Kidney glomerular epithelial cell (primary cell): ENCODE measurements at places on chromosomes 11 and 22.

- DNase-seq = no peak
These were observed 15.6 kb downstream of the ACP2 start for GRCh38 chr11:47233051-47233450.

GRCh38 chr22:20038574-20038973 lies 17.7 kb downstream of the TANGO2 start:
- DNase-seq = no peak

- DNase-seq = no peak
These were observed 22.6 kb downstream of the DBX1 start for GRCh38 chr11:20137637-20138036.

DNA sequence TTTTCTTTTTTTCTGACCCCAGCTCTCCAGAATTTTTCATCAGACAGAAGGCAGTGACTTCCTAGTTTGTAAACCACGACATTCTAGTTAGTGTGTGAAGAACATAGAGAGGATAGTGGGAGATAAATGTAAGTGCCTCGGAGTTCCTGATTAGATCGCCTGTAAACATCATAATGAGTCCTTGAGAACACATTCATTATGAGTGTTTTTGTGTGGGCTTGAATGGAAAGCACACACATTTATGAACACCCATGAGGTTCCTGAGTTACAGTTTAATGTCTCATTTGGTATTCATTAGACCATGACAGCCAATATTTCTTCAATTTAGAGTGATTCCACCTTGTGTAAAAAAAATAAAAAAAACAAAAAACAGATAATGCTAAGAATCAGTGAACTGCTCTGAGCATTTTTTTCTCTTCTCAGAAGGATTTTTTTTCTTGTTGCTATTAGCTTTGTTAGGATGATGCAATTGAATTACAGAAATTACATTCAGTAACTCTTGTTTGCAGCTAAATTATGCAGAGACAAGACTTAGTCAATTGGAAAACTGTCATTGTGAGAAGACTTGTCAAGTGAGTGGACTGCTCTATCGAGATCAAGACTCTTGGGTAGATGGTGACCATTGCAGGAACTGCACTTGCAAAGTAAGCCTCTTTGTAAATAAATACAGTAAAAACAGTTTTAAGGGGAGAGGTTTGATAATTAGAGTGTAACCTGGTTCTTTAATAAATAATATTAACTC lies 257.6 kb downstream of the NELL1 start:
- DNase-seq = no peak

- DNase-seq = peak; percentile 20
These were observed 36.2 kb downstream of the DLG2 start for GRCh38 chr11:85590848-85591483.

DNA sequence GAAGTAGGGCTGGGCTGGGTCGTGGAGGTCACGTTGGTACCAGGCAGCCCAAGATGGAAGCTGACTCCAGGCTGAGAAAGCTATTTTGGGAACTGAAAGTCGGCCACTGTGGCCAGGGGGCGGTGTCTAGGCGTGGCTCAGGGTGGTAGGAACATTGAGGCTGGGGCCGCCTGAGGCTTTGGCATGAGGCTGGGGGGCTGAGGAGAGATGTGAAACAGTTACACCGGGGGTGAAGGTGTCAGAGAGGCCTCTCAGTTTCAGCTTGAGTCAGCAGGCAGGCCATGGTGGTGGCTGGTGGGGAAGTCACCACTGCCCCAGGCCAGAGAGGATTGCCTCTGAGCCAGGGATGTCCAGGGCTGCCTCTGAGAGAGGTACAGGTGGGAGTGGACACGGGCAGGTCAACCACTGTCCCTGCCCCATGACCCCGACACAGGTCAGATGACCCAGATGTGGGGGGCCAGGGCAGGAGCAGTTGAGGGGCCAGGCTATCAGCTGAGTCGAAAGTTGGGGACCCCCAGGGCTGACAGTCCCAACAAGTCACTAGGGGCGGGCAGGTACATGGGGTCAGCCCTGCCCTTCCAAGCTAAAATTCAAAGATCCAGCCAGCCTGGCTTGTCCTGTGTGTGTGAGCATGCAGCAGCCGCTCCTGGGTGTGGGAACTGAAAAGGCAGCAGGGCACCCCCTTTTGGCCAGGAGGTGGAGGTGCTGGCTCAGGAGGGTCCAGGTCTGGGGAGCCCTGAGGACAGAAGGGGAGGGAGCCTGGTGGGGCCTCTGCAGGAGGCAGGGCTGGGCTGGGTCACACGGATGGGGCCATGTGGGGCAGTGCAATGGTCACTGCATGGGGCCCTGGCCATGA lies 7.2 kb downstream of the KCNK7 start:
- peak; percentile 27 for DNase-seq

DNA sequence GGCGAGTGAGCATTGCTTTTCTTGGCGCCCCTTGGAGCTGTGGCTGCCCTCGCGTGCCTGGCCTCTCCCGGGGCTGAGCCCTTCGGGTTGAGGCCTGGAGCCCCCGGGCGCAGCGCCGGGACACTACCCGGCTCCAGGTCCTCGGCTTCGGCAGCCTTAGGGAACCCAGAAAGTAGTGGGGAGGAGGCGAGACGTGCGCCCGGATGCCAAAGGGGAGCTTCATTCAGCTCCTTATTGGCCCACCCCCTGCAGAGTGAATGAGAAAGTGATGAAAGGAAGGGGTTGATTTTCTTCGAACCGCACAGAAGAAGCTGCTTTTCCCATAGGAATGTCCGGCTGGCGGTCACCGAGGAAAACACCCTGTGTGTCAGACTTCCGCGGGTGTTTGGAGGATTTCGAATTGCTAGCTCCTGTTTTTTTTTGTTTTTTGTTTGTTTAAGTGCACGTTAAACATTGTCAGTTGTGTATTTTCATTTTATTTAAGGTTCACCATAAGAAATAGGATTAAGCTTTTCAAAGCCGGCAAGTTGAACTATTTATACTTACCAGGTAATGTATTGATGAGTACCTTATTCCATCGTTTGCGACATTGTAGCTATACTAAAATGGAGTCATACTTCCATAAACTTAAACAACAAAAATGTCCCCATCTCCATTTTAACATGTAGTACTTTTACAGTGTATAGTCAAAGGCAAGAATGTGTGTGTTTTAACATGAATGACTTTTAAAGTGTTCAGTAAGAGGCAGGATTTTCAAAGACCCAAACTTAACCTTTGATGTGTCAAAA lies 841 bp upstream of the EIF4G2 start:
- DNase-seq = peak; percentile 64

GRCh38 chr11:82315093-82315492 lies 418.6 kb downstream of the FAM181B start:
- DNase-seq = no peak

- DNase-seq = no peak
These were observed 93.9 kb upstream of the MTMR2 start for GRCh38 chr11:96017856-96018255.

- DNase-seq = no peak
These were observed 56.4 kb downstream of the RTL6 start for GRCh38 chr22:44441401-44442185.

- no peak for DNase-seq
These were observed 92.3 kb upstream of the POU2AF2 start for GRCh38 chr11:111153194-111153593.

DNA sequence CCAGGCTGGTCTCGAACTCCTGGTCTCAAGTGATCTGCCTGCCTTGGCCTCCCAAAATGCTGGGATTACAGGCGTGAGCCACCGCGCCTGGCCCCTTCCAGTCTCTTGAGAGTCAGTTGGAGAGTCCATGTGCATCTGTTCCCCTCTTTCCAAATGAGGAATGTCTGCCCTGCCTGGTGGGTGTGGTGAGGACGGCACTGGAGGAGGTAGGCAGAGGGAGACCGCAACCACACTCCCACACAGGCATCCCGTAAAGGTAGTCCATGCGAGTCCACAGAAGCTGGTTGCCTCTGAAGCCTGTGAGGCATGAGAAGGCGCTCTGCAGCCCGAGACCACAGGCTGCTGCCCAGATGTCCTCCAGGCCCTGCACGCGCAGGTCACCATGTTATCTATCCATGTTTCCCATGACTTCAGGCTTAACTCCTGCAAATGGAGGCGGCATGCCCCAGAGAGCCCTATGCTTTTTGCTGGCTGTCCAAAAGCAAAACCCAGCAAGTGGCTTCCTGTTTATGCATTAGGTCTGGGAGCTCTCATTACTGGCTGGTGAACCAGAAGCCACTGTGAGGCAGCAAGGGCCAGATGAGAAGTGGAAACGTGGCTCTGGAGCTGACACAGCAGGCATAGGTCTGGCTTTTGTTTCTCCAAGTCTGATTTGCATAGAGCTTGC lies 43.4 kb downstream of the GRIK4 start:
- no peak for DNase-seq

GRCh38 chr11:130278745-130279144 lies 36.0 kb downstream of the ZBTB44 start:
- no peak for DNase-seq

GRCh38 chr11:5229356-5229755 lies 2.5 kb upstream of the HBB start:
- DNase-seq = no peak

- no peak for DNase-seq
These were observed 8.6 kb downstream of the MUC5B start for GRCh38 chr11:1231396-1232020.

- DNase-seq = peak; percentile 59
These were observed 10.0 kb downstream of the OR51L1 start for GRCh38 chr11:5004424-5005274.

DNA sequence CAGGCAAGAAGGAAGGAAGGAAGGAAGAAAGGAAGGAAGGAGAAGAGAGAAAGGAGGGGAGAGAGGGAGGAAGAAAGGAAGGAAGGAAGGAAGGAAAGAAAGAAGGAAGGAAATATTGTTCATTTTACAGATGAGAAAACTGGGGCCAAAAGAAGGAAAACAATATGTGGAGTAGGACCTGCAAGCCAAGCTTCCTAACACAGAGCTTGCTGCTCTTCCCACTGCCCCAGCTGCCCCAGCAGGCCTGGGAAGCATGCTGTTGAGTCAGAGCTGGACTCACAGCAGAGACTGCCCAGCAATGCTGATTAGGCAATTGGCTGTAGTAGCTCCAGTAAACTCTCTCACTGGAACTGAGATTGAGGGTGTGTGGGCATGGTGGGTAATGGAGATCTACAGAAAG lies 42.6 kb upstream of the SMCO4 start:
- DNase-seq = peak; percentile 35

DNA sequence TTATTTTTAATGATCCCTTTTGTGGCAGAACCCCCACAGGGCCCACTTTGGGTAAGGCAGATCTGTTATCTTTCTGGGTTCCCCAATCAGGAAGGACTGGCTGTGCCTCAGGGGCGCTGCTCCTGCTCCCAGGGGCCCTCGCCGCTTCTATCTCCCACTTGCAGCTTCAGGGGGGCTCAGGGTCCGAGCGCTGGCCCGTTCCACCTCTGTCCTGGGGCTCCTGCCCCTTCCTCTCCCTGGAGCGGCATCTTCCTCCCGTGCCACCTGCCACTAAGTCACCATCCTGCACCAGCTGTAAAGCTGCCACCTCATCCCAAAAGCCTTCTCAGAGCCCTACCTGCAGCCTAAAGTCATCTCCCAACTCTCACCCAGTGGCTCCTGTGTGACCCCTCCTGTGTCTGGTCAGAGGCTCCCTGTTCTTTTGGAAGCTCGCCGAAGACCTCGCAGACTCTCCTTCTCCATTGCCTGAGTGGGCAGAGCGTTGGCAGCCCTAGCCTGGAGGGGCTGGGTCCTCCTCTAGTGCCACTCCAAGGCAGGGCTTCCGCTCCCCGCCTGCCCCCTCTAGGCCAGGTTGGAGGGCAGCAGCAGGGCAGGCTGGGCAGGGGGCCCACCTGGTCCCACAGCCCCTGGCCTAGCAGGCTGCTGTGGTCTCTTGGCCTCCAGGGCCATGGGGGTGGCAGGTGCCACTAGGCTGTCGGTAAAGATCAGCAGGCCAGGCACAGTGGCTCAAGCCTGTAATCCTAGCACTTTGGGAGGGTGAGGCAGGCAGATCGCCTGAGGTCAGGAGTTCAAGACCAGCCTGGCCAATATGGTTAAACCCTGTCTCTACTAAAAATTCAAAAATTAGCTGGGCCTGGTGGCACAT lies 106.7 kb downstream of the MORC2 start:
- no peak for DNase-seq

DNA sequence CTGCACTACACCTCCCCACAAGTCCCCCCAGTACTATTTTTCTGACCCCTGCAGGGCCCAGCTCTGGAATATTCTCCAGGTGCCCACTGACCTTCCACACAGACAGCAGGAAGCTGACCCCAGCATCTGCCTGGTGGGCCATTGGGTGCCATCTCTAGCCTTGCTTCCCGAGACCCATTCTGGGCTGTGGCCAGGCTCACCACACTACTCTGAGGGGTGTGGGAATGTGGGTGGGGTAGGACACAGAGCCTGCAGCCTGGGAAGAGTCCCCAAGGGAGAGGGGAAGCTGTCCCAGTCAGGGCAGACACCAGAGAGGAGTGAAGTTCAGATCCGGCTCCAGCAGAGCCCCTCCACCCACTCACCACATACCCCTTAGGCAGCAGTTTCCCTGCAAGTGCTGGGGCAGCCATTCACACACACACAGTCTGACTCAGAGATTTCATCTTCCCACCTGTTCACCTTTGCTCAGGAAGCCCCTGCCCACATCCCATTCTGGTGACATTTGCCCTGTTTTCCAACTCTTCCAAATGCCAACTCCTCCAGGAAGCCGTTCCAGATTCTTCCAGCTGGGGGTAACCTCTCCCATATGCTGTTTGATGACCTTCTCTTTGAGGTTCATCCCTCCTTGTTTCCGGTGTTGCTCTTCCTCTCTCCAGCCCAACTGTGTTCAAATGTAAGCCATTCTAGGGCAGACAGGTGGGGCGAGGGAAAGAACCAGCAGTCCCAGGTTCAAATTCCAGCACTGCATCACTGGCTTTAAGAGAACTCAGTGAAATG lies 1.9 kb downstream of the SLCO2B1 start:
- DNase-seq = no peak

DNA sequence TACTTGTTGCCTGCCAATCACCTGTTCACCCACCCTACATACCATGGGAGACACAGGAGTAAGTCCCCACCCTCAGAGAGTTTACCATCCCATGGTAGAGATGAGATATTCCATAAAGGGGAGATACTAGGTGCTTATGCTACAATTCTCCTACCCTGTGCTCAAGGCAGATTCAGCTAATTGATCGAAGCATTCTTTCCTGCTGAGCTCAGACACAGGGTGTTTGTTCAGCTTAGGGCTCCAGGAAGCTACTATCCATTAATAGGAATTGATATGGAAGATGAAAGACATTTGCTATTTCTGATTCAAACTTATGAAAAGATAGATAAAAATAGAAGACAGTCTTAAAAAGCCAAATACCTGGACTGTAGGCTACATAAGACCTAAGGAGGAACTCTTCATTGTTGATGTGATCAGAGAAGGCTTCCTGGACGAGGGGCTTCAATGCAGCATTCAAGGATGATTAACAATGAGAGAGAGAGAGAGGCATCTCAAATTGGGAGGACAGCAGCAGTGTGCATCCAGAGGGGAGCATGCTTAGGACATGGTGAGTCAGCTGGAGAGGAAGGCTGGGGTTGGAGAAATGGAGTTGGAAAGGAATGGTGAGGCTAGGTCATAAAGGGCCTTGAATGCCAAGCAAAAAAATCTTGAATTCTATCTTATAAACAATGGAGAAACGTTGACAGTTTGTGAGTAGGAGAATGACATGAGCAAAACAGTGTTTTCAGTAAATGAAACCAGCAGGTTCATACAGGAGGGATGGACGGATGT lies 15.0 kb downstream of the SYT13 start:
- no peak for DNase-seq

GRCh38 chr11:2575591-2576051 lies 124.2 kb downstream of the KCNQ1OT1 start:
- no peak for DNase-seq

GRCh38 chr11:117715801-117716200 lies 81.2 kb downstream of the DSCAML1 start:
- no peak for DNase-seq
